ENCODE measurements at places on chromosomes 12 and 14. TPM values are rescaled to one million over a fixed set of nuclear protein-coding genes. Genes with fewer than 3 reads are reported as not detected.

Gene NRXN3
- not detected for total RNA-seq

DNA sequence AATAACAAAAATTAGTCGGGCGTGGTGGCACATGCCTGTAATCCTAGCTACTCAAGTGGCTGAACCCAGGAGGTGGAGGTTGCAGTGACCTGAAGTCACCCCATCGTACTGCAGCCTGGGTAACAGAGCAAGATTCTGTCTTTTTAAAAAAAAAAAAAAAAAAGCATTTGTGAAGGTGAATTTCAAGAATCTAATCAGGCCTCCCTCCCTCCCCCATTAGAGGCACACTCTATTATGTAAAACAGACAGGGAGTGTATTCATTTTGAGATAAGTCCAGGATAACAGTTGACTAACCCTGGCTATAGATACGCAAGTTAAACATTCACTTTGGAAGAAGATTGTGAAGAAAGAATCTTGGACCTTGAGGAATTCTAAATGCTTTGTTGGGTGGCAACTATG is 2.9 kb downstream of the RESF1 start:
- no peak for DNase-seq

DNA sequence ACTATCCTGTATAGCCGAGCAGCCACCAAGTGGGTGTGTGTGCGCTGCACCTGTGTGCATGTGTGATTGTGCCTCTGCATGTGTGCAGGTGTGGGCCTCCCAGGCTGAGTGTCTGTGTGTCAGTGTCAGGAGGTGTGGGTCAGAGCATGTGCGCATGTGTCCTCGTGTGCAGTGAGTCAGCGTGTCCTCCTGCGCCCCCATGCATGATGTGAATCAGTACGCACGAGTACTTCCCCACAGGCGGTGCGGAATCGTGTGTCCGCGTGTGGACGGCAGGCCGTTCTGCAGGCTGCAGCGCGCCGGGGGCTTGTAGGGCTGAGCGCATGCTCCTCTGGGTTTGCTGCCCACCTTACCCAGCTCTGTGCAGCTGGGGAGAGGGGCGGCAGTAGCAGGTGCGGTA is 34.2 kb downstream of the DTX1 start:
- no peak for DNase-seq

Gene SPPL3
- total RNA-seq, result 40.5 TPM

Gene SIX1
- total RNA-seq, result not detected

- DNase-seq, result no peak
Measured at GRCh38 chr12:14188744-14189143, 176.7 kb upstream of the ATF7IP start.

DNA sequence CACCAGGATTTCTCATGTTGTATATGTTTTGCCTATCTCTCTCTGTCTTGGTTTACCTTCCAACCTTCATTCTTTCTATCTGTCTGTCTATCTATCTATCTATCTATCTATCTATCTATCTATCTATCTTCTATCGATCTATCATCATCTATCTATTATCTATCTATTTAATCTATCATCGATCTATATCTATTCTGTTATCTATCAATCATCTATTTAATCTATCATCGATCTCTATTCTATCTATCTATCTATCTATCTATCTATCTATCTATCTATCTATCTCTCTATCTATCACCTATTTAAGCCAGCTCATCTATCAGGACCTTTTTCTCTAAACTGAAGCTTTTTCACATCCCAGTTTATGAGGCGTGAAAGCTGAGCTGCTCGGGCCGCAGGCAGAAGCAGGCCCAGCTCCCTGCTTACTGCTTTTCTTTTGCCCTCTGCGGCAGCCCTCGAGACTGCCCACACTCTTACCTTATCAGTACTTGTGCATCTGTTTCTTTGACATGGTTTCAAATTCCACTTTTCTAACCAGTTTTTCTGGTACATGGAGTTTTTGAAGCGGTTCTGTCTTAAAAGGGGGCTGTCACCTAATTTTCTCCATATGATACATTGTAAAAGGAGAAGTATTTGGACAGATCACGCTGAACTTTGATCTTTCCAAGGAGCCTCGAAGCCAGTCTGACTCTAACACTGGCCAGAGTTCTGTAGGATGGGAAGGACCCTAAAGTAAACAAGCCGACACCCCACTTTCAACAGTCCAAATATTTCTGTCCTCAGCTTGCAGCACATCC is 44.4 kb upstream of the GSG1 start:
- DNase-seq, result no peak

Gene GCH1
- 26.5 TPM for total RNA-seq

Measured in T-cell (primary cell).